Stimulated activated CD8-positive, alpha-beta memory T cell treated with anti-CD3 and anti-CD28 coated beads, Interleukin-4, amount 100 ng/mL, for 1 hour (primary cell): ENCODE measurements at places on chromosomes 5 and 9.

DNA sequence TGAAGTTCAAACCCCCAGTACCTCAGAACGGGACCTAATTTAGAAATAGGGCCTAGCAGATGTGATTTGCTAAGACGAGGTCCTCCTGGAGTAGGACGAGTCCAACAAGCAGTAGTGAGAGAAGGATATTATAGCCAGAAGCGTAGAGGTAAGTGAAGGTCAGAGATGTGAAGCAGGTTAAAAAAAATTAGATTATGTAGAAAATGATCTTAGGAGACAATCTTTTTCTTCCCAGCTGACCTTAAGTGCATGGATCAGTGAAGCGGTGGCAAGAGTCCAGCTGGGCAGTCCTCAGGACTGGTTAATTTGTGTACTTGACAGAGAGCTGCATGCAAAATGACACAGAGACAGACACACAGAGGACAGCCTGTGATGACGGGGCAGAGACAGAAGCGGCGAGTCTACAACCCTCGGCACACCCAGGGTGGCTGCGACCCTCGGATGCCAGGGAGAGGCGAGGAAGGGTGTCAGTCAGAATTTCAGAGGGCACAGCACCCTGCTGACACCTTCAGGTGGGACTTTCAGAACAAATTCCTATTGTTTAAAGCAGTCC lies 131.4 kb upstream of the IRX4 start:
- no peak for DNase-seq

GRCh38 chr5:148632255-148633066 lies 21.9 kb downstream of the HTR4 start:
- no peak for DNase-seq

- DNase-seq: no peak
These were observed 581.8 kb upstream of the C9orf72 start for GRCh38 chr9:28155067-28155466.

DNA sequence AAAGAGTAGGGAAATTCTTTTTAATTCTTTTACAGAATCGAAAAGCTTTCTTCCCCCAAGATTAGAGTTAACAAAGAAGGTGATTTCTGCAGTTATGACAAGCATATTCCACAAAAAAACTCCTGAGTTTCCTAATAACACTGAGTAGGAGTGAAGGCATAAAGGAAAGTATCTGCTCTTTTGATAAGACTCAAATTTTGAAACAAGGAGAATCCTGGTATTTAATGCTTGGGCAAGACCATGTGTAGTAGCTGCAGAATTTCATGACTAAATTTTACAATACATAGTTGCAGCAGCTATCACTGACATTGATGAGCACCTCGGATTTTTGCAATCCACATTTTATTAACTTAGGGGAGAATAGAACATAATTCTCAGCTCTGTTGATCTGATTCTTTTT lies 92.6 kb downstream of the MARCHF3 start:
- DNase-seq: no peak

DNA sequence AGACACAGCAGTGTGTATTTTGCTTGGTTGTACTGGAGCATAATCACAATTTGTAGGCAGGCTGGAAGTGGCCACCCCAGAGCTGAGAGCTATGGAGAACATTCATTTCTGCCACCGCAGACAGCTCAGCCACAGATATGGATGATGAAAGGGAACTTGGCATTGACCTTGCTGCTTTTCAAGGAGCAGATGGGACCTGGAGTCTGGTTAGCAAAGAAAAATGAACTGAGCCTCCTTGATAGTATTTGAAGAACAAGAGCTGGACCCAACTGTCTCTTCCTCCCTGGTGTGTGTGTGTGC lies 395.2 kb upstream of the ZNF462 start:
- no peak for DNase-seq

DNA sequence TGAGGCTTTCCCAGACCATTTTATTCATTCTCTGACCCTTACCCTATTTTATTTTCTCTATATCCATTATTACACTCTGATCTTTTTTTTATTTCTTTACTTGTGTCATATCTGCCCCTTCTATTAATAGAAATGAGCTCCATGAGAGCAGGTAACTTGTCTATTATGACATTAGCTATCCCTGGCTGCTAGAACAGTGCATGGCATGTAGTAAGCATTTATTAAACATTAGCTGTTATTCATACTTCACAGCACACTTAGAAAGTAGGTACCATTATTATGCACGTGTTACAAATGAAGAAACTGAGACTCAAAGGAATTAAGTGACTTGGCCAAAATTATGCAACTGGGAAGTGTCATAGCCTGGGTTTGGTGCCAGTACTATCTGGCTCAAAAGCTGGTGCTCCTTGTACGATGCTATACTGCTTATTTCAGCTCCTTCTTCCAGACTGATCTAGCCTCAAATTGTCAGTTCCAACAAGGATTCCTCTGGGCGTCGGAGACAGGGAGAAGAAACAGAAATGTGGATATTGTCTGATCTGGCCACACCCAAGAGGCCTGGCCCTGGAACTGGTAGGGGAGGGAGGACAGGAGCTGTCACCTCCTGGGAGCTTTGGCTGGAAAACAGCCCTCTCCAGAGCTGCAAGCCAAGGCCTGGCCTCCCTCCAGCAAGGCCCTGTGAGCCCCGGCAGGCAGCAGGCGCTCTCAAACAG lies 10.8 kb upstream of the NIPAL4 start:
- DNase-seq: no peak

DNA sequence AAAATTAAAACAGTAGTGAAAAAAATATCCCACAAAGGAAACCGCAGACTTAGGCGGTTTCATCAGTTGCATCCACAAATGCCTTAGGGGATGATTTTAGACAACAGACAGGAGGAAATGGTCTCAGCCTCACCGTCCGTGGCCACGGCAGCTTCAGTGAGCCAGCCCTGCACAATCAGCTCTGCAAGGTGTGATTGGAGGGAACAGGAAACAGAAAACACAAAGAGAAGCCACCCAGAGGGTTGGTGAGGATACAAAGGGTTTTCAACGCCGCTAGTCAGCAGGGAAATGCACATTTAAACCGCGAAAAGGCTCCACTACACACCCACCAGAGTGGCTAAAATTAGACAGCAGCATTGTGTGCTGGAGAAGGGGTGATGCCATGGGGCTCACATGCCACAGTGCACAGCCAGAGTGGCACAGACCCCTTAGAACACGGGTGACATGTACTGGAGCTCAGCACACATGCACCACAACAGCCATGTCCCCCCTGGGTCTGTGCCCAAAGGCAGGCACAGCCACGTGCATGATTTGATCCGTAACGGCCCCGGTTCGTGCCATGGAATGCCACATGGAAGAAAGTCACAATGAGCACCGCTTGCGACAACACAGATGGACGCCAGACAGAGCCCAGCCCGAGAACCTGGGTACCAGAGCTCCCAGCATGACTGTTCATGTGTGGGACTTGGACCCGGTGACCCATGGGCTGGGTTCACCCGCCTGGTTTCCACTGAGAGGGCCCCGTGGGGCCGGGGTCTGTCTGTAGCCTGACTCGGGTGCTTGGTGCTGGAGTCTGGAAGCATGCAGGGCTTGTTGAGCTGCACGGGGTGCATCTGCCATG lies 18.3 kb upstream of the TERT start:
- no peak for DNase-seq

DNA sequence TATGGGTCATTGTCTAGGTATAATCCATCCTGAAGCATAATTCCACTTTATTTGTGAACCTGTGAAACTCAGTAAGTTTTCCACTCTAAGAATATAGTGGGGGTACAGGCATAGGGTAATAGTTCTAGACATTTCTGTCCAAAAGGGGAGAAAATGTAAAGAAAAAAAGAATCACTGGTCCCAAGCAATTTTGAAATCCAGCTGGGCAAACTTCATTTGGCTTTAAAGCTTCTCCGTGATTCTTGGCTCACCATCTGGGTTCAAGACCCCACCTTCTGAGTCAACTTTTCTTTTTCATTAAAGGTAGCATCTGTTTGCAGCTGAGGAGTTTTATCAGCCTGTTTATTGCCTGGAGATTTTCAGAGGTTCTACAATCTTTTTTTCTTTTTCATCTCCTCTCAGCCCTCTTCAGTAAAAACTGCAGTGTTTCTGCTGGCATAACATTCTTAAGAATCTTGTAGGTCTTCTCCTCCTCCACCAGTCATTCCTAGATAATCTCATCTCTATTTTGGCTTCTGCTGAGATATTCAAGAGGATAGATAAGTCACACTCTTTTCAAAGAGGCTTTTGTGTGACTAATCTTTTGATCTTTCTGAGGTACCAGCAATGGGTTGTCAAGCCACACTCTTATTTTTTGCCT lies 126.1 kb upstream of the PITX1 start:
- no peak for DNase-seq

- DNase-seq: no peak
These were observed 368.6 kb upstream of the IRX2 start for GRCh38 chr5:3120028-3120427.

DNA sequence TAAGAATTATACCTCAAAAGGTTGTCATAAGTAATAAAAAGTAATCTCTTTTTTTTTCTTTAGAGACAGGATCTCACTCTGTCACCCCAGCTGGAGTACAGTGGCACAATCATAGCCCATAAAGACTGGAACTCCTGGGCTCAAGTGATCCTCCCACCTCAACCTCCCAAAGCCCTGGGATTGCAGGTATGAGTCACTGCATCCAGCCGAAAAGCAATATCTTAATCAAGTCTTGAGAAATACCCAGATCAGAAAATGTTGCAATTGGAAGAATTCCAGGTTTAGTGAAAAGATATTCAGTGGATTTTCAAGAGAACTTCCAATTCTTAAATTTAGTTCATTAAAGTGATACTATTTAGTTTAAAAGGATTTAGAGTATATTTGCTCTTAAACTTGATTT lies 40.9 kb upstream of the IDNK start:
- no peak for DNase-seq

DNA sequence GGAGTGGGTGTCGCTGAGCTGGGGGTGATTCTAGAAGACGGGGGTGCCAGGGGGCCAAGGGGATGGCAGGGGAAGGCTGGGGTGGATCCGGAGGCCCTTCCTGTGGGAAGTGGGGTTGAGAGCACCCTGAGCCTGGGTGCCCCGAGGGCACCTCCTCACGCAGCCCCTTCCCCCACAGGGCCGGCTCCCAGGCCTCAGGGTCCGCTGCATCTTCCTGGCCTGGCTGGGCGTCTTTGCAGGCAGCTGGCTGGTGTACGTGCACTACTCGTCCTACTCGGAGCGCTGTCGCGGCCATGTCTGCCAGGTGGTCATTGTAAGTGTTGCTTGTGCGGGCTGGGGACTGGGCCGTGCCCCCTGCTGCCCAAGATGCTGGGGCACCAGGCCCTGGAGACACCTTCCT lies 5.0 kb downstream of the DIPK1B start:
- no peak for DNase-seq

GRCh38 chr5:151870820-151871219 lies 53.8 kb downstream of the GLRA1 start:
- no peak for DNase-seq

GRCh38 chr9:91911657-91912056 lies 38.4 kb downstream of the ROR2 start:
- no peak for DNase-seq

GRCh38 chr5:55306641-55307382 lies 682 bp downstream of the DHX29 start:
- no peak for DNase-seq
